ENCODE measurements at places on chromosomes 3 and 15.
A peak's percentile ranks its signal among the peaks of the same experiment; 100 is the strongest.

DNA sequence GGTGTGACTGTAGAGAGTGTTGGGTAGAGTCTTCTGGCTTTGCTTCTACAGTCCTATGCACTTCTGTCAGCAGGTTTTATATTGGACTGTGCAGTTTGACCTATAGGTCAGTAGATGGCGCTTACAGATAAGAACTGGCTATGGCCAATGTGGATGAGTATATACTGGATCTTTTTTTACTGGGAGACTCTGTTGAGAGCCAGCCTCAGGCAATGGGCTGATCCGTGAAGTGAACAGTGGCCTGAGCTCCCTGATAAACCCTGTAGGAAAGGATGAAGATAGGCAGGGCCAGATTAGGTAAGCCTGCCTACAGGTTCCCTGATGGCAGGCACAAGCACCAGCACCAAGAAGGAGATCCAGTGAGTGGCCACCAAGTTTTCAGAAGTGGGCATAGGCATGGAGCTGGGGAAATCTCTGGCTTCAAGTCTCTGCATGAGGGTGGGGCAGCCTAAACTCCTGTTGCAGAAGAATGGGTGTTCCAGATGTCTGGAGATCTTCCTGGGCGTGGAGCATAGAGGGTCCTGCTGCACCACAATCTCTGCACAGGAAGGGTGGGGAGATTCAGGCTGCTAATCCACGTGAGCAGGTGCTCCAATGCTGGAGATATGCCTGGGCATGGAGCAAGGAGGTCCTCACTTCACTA, 326.0 kb upstream of the SGO1 start:
- peak; percentile 58 for DNase-seq

GRCh38 chr3:160259589-160259988, 34.4 kb downstream of the C3orf80 start:
- DNase-seq, result no peak

DNA sequence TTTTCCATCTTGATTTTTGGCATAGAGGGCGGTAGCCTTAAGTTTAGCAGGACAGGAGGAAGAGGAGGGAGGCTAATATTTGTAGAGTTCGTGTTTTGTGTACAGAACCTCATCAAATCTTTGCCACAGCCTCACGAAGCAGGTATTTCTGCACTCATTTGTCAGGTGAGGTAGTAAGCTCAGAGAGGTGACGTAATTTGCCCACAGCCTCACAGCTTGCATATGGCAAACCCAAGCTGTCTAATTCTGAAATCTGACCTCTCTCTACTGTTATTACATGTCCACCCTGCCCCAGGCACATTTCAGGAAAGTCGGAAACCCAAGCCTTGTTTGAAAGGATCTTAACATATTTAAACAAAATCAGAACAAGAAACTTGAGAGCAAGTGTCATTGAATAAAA, 91.1 kb upstream of the TPM1 start:
- DNase-seq, result no peak

DNA sequence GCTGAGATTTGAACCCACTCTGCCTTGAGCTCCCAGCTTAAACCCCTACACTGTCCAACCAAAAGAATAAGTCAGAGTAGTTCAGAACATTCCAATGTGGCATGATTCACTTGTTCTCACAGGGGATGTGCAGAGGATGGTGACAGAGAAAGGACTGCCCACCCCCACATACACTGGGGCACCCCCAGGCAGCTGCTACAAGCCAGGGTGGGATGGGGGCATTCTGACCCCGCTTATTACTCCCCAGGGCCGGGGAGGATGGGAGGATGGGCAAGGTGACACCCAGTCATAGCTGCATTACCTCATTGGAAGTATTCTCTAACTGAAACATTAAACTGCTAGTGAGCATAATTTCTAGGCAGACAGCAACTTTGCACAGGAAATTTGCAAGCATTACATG, 126.0 kb upstream of the PRR20G start:
- no peak for DNase-seq

GRCh38 chr15:29568840-29569532, 253.3 kb downstream of the TJP1 start:
- peak; percentile 55 for DNase-seq

DNA sequence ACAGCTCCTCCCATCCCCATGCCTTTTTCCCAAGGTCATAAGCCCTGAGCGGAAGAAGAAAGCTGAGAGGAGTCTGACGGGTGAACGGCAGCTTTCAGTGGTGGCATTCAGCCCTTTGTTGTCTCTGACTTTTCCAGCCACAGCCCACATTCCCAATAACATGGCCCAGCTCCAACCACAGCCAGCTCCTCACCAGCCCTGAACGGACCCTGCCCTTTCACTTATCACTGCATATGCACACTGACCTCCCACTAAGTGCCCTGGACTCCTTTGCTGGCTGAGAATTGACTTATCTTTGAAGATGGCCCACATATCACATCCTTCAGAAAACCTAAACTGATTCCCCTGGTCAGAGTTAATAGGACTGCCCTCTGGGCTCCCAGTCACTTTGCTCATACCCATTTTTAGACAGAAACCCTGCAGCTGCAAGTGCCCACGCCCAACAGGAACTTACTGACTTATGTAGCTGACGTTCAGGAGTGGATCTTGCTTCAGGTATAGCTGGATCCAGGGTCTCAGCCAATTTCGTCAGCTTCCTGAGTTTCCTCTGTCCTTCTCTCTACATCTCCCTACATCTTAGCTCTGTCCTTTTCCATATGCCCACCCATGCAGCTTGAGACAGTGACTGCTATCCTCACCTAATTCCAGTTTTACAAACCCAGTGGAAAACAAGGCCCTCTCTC, 348.5 kb upstream of the PROK2 start:
- DNase-seq, result no peak

GRCh38 chr15:60819860-60820259, 340.9 kb upstream of the ICE2 start:
- DNase-seq, result no peak

- no peak for DNase-seq
Measured at GRCh38 chr15:57727031-57727430, 20.5 kb downstream of the POLR2M start.

Measured in NCI-H1105 treated with DMSO at 0.1 percent for 48 hours (cell line).